Fibroblast of the aortic adventitia (primary cell): ENCODE measurements at places on chromosomes 7 and 10. TPM values are rescaled to one million over a fixed set of nuclear protein-coding genes. Genes with fewer than 3 reads are reported as not detected.

The TMEM106B gene
- total RNA-seq = 50.2 and 146 TPM in 2 replicates

The LRMDA gene
- total RNA-seq = 3.6 and 6.3 TPM in 2 replicates

The OPALIN gene
- total RNA-seq = not detected in 2 replicates

The PHKG1 gene
- 2.3 and 3.4 TPM in 2 replicates for total RNA-seq

The CYP2E1 gene
- 0.36 and 0.82 TPM in 2 replicates for total RNA-seq
